ENCODE measurements at places on chromosomes 6 and 20.

- no peak for DNase-seq
Measured at GRCh38 chr6:81812401-81812800, 59.9 kb upstream of the TENT5A start.

DNA sequence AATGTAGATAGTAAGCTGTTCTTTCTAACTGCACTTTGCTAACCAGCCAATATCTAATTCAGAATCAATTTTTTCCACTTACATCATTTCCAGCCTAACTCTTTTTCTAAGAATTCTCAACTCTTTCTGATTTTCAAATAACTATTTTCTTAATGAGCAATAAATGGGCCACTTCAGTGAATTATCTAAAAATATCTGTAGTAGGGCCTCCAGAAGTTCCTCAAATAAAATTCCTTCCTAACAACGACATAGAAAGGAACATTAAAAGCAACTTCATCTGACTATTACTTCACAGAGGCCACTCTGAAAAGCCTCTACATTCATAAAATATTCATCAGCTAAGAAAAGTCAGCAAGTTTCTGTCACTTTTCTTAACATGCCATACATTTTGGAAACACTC, 4.8 kb downstream of the COL12A1 start:
- DNase-seq, result no peak

- DNase-seq, result no peak
Measured at GRCh38 chr6:82458705-82459104, 95.1 kb downstream of the TPBG start.

DNA sequence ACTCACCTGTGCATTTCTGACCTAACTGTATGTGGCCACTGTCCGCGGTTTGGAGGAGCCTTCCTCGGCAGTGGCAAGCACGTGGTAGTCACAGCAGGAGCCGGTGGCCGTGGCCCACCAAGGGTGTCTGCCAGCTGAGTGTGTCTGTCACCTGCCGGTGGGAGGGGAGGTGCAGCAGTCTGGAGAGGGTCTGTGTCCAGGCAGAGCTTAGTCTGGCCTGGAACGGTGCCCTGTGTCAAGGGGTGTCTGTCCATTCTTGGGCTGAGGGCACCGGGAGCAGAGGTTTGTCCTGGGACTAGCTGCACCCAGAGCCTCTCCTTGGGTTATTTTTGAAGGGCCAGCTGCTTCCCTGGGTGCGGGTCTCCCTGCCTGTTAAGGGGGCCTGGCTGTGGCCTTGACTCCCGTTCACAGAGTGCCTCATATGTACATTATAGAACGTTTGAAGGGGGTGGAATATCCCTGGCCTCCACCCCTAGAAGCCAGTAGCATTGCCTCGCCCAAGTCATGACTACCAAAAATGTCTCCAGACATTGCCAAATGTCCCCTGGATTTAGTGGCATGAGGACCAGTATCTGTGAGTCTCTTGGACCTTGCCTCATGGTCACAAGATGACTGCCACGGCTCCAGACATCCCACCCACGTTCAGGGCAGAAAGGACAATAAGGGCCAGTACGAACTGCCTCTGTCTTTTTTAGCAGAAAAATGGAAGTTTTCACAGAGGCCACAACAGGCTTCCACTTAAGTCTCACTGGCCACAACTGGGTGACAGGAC, 5.2 kb downstream of the RBM38 start:
- DNase-seq, result no peak

- DNase-seq, result no peak
Measured at GRCh38 chr6:98366371-98366770, 468.0 kb upstream of the POU3F2 start.

DNA sequence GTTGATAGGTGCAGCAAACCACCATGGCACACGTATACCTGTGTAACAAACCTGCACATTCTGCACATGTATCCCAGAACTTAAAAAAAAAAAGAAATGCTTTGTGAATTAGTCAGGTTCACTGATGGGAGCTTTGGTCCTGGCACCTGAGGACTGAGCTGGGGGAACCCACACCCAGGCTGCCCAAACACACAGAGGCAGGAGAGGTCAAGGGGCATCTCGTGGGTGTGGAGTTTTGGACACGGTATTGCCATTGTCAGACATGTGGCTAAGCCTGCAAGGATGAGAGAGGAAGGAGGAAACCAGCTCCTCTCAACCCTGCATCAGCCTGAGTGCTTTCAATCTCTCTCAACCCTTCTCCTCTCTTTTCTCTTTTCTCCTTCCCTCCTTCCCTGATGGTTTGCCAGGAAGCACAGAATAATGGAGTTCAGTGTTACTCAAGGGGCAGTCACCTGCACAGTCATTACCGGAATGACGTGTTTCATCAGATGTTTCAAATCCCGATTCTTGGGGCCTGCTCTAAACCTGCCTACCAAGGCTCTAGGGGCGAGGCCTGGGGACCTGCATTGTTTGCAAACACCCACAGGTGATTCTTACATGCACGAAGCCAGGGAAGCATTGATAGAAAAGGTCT, 89.9 kb upstream of the NEDD9 start:
- no peak for DNase-seq

- no peak for DNase-seq
Measured at GRCh38 chr20:58308290-58308679, 1.2 kb upstream of the RAB22A start.

- DNase-seq, result no peak
Measured at GRCh38 chr6:168517742-168518347, 76.9 kb downstream of the SMOC2 start.

DNA sequence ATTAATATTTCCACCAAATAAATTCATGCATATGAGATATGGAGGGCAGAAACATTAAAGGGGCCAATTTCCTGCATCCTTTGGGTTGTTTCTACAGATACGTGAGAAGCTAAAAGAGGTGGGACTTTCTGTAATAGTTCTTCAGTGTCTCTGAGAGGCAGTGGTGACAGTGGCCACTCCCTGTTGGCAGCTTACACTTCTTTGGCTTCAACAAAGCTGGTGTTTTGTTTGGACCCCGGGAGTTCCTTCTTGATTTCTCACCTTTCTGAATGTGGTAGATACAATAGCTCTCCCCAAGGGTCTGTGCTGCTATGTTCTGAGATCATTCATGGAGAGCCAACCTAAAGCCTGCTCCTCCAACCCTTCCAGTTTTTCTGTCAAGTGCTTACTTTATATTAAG, 7.8 kb downstream of the PLCB1 start:
- no peak for DNase-seq

DNA sequence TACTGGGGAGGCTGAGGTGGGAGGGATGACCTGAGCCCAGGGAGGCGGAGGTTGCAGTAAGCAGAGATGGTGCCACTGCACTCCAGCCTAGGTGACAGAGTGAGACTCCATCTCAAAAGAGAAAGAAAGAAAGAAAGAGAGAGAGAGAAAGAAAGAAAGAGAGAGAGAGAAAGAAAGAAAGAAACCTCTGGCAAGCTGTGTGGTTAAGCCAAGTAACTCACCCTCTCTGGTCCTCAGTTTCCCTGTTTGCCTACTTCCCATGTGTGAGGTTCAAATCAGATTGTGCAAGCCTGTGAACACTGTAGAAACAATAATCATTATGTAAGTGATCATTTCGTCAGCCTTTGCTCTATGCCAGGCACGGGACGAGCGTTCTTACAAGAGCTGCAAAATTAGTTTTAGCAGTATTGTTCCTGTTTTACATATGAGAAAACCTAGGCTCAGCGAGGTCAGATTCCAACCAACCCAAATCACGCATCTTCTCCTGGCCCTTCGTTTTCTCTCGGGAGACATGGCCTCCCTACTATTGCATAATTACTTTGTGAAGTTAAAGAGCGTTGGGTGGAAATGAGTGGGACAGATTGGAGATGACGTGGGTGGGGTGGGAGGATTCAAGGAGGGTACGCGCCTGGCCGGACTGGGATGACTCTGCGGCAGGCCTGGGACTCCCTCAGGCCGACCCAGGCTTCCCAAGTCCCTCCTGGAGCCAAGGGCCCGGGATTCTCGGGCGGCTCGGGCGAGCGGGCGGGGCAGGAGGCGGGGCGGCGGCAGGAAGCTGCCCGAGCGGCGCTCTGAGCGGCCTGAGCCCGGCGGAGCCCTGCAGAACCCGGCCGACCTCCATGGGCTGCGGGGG, at the start of gene SNX21:
SNX21 (plus strand) TSS at position 770 of the 853 bp plus-strand sequence. CDS start 121 bp downstream, outside the sequence.
- peak; percentile 96 for DNase-seq

GRCh38 chr20:63519668-63520503, 679 bp upstream of the PPDPF start:
- DNase-seq, result peak; percentile 93

DNA sequence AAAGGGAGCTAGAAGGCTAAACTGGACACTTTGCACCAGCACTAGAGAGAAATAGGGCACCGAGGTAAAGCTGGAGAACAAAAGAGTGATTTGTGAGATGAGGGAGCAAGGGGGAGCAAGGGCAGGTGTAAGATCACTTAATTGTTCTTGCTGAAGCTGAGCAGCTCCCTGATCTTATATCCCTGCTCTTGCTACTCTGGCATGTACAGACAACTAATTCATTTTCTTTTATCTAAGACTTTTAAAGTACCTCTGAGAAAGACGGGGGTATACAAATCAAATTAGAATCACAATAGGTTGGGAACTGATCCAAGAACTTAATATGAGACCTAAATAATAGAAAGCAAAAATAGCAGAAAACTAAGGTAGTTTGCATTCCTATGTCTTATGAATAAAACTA, 381.7 kb upstream of the POU3F2 start:
- no peak for DNase-seq

DNA sequence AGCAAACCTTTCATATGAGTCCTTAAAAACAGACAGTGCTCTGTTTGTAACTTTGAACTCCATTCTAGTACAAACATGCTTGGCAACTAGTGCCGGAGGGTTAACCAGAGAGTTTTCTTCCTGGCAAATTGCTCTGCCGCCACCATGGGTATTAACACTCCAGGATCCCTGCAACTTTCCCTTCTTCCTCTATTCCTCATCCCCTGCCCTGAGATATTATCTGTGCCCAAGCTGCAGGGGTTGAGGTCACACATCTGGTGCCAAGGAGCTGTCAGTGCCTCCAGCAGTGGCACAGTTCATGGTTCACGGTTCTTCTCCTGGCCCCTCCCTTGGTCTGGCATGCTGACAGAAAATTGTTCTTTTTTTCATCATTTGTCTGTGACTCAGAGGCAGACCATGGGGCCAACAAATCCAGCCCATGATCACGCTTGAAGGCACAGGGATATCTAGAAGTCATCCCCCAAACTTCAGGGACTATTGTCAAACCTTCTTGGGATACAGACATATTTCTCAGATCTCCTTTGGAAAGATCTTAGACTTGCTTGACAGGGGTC, 77.5 kb downstream of the ATXN1 start:
- DNase-seq, result no peak

DNA sequence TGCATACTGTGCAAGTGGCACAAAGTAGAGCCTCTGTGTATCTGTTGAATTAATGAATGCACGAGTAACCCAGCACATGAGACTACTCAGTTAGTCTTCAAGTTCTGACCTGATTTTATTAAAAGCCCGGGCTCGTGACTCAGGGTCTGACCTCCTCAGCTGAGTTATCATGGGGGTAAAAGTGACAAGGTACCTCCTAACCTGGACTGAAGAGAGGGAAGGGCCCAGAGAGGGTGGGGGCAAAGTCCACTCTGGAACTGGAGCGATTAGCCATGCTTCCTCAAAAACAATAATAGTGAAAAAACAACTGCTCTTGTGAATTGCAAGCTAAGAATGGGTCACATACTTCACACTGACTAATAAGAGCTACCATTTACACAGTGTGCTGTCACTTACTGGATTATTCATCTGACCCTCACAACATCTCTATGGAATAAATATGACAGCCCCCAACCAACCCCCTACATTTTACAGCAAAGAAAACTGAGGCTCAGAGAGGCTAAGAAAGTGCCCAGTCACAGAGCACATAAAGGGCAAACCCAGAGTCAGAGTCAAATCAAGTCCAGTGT, 26.7 kb downstream of the TRERF1 start:
- DNase-seq, result no peak

DNA sequence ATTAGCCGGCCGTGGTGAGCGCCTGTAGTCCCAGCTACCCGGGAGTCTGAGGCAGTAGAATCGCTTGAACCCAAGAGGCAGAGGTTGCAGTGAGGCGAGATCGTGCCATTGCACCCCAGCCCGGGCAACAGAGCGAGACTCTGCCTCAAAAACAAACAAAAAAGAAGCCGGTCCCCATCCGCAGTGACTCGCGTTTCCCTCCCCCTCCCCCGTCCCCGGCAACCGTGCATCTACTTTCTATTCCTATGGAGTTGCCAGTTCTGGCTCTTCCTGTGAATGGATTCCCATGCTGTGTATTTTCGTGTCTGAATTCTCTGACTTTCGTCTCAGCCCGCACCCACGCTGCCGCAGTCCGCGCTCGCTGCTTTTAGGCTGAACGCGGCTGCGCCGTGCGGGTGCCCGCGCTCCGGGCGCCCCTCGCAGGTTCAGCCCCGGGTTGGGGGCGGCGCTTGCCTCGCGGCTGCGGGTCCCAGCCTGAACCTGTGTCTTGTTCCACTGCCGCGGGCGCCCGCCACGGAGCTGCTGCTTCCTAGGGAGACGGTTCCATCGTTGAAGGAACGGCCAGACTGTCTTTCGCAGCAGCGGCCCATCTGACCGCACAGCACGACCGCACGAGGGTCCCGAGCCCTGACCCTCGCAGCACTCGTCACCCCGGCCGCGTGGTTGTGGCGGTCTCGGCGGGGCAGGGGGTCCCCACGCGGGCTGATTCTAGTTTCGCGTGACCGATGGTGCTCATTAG, 1.1 kb upstream of the MRGBP start:
- DNase-seq, result peak; percentile 86

DNA sequence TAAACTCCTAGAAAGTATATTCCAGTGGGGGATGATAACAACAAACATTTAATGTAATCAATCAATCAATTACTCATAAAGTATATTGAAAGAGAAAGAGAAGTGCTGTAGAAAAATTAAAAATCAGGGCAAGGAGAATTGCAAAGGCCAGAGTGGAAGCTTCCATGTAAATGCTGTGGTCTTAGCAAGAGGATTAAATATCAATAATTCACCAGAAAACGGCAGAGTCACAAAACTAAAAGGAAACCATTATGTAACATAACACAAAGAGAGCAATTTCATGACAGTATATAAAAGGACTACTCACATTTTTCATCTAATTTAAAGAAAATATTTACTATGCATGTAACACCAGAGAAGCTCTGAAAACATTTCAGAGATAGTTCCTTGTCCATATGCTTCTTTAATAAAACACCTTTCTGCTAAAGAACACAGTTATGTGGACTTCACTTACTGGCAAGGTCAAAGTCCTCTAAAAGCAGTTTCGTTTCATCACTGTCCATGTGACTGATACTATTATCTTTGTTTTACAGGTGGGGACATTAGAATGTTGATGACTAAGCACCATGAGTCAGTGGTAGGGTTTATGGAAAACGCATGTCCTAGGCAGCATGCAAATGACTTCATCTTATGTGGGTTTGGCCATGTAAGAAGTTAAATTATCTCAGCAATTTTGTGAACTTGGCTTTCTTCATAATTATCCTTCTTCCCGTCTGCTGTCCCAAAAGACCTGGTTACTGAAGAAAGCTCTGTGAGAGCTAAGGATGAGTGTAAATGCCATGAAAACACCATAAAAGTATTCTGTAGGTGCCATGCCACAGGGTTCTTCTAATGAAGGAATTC, 185.8 kb upstream of the TENT5A start:
- DNase-seq, result no peak

DNA sequence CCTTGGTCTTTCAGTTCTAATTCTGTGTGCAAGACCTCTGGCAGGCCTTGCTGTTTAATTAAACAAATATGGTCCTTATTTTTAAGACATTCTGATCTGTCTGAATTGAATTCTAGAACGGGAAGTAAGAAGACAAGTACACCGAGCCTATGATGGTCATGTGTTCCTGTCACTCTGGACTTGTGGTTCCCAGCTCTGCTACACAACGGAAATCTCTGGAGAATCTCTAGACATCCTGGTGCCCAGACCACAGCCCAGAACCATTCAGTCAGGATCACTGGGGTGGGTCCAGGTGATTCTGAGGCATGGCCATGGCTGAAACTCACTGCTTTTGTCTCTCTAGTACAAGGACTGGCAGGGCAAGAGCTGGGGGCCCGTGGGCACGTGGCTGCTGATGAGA, 15.9 kb upstream of the KCNK16 start:
- no peak for DNase-seq

Data from right kidney (tissue), 9 donors.